Ascending aorta (tissue), 2 donors: ENCODE measurements at places on chromosomes 1 and 21.

DNA sequence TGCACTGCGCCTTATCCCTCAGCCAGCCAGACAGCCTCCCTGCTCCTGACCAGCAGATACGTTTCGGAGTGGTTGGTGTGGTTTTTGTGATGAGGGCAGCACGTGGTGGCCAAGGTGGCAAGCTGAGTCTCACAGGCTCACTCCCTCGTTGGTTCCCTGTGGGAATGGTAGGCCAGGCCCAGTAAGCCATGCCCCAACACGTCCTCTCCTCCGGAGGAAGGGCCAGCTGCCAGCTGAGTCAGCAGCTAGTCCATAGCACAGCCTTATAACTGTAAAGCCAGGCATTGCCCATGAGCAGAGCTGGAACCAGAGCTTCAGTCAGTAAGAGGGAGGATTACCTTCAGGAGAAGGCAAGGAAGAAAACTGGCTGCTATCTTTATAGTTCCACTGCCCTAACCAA, 29.5 kb downstream of the SZRD1 start:
- peaks cover 3% of the 10 kb centered on the region for H3K4me1 ChIP-seq
- H3K4me3 ChIP-seq = no peak overlapping the region
- H3K27me3 ChIP-seq = no peaks in the 10 kb centered on the region

GRCh38 chr1:200306944-200307754, 102.7 kb downstream of the ZNF281 start:
- H3K4me3 ChIP-seq = no peak overlapping the region
- DNase-seq = no peak
- no peaks in the 10 kb centered on the region for H3K36me3 ChIP-seq
- H3K4me1 ChIP-seq = no peaks in the 10 kb centered on the region
- H3K27ac ChIP-seq = no peak overlapping the region

DNA sequence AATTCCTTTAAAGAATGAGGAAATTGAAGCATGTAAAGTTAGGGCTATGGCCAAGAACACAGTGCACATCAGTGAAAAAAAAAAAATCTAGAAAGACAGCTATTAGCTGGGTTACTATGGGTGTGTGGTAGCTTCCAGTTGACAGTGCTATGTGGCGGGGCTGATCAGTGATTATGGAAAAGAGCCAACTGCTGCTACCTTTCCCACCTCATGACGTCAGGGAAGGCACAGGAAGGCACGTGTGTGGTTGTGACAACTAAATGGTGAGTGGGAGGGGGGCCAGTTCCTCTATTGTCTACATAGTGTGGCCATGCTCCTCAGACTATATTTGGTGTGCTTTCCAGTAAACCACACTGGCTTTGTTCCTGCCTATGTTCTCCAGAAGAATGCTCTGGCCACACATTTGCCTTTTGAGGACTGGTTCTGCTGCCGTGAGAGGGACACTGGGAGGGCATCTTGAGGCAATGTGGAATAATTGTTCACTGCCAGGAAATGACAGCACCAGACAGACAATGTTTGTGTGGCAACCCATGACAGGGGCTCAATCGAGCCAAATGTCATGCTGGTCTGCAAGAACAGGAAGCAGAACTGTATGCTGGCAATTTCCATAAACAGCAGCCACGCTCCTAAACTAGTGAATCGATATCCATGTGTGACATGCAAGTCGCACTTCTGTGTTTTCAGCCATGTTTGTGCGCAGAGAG, 3.0 kb upstream of the SDE2 start:
- H3K27me3 ChIP-seq = no peaks in the 10 kb centered on the region
- H3K36me3 ChIP-seq = no peaks in the 10 kb centered on the region
- DNase-seq = peak; percentile 88
- peak overlapping the region; percentile 50 for H3K27ac ChIP-seq
- H3K4me3 ChIP-seq = no peak overlapping the region

GRCh38 chr1:228429698-228430097, 13.0 kb upstream of the TRIM17 start:
- no peaks in the 10 kb centered on the region for H3K4me1 ChIP-seq
- no peaks in the 10 kb centered on the region for H3K27me3 ChIP-seq
- no peaks in the 10 kb centered on the region for H3K36me3 ChIP-seq
- H3K27ac ChIP-seq = no peak overlapping the region
- no peak for DNase-seq
- H3K4me3 ChIP-seq = no peak overlapping the region

DNA sequence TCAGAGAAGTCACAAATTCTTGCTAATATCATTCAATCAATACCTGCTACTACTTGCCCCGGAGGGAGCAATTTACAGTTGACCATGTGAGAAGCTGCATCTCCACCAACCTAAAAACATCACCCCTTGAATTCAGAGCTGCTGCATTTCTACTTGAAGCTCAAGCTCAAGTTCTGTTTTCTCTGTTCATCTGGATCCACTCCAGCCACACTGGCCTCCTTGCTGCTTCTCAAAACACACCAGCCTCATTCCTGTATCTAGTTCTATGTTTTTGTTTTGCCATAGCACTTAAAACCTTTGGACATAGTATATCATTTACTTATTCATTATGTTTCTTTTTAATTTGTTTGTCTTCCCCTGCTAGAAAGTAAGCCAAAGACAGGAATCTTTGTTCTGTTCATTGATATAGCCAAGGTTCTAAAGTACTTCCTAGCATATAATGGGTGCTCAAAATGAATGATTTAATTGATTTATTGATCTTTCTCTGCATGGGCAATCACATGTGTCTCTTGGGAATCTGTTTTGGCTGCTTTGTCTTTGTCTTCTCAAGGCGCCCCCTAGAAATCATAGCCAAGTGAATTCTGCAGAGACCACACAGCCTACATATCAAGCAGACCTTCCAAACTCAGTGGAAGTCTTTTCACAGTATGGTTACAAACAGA, 23.6 kb downstream of the SYF2 start:
- no peak overlapping the region for H3K4me3 ChIP-seq
- H3K4me1 ChIP-seq = no peaks in the 10 kb centered on the region

DNA sequence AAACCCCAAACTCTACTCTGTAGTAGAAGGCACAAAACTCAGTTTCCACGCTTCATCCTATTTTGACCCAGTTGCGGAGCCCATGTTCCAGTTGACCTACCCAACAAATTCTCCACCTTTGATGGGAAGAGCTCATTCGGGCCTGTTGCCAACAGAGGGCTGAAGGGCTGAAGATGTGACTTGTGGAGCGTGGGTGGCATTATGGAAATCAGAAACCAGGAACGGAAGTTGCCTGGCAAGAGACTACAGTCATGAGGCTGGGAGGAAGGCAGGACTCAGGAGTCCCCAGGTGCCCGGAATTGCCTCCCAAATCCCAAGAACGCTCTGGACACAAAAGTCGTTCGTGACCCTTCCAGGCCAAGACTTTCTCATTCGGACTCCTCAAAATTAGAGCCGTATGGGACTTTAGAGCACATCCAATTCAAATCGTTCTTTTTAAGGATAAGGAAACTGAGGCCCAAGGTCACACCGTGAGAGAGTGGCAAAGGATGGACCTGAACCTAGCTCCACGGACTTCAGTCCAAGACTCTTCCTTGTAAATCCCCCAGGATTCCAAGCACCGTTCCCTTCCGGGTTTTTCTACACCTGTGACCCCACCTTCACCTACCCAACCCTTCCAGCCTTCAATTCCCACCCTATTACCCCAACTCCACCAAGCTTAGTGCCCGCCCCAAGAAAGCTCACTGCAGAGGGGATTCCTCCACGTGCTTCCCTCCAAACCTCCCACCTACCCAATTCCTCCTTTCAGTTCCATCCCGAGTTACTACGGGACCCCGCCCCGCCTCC, 739 bp downstream of the SMG5 start:
- peak overlapping the region; percentile 88 for H3K4me3 ChIP-seq
- H3K36me3 ChIP-seq = peaks cover 12% of the 10 kb centered on the region
- peak overlapping the region; percentile 85 for H3K27ac ChIP-seq
- no peak for DNase-seq
- H3K4me1 ChIP-seq = peaks cover 13% of the 10 kb centered on the region

DNA sequence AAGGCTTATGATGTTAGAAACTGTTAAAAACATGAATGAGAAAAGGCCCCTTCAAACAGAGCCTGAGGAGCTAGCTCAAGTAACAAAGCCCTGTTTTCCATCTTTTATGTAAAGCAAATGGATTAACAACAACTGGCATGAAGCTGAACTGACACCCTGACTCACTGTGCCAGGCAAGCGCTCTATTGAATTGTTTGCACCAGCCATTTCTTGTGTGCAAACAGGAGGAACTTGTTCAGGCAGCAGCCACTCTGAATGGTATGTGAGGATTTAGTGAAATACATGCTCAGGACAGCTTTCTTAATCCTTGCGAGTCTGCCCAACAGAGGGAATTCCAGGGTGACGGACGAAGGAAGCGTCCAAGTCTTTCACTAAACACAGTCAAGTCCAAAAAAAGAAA, 291.1 kb upstream of the ADGRL2 start:
- no peaks in the 10 kb centered on the region for H3K36me3 ChIP-seq
- no peaks in the 10 kb centered on the region for H3K4me1 ChIP-seq
- DNase-seq = no peak
- no peak overlapping the region for H3K4me3 ChIP-seq

DNA sequence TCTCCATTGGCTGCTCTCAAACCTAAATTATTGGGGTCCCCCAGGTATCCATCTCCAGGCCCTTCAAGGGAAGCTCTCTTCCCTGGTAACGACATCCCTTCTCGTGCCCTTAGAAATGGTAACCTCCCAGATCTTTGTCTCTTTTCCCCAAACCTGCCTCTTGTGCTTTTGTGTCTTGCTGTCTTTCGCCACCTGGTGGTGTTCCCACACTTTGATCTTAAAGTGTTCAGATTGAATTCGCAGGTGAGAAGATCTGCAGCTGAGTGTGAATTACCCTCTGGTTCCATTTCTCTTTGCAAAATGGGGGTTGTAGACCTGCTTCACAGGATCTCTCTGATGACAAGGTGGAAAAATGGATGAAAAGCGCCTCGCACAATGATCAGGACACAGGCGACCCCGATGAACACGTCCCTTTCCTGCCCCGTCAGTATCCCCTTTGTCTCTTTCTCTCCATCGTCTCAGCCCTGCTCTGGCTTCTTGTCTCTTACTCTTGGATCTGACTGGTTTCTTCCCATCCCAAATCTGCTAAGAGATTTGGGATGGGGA, 53.1 kb downstream of the DOP1B start:
- no peaks in the 10 kb centered on the region for H3K27me3 ChIP-seq
- no peak overlapping the region for H3K27ac ChIP-seq
- no peak for DNase-seq
- H3K4me3 ChIP-seq = no peak overlapping the region
- H3K4me1 ChIP-seq = no peaks in the 10 kb centered on the region

DNA sequence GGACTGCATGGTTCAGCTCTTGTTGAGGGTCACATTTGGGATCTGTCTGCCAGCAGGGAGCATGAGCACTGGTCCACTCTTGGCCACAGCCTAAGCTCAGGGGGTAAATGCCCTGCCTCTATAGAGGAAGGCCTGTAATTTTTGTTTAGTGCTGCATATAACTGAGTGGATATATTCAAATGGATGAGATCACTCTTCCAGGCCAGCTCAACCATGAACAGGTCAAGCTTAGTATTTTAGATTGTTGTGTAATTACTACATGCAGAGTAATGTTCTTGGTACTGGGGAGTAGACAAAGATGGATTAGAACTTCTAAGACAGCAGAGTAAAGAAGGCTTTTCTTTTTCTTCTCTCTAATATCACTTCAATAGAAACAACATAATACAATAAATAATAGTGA, 376.9 kb downstream of the GPATCH2 start:
- no peak overlapping the region for H3K4me3 ChIP-seq
- no peak for DNase-seq

DNA sequence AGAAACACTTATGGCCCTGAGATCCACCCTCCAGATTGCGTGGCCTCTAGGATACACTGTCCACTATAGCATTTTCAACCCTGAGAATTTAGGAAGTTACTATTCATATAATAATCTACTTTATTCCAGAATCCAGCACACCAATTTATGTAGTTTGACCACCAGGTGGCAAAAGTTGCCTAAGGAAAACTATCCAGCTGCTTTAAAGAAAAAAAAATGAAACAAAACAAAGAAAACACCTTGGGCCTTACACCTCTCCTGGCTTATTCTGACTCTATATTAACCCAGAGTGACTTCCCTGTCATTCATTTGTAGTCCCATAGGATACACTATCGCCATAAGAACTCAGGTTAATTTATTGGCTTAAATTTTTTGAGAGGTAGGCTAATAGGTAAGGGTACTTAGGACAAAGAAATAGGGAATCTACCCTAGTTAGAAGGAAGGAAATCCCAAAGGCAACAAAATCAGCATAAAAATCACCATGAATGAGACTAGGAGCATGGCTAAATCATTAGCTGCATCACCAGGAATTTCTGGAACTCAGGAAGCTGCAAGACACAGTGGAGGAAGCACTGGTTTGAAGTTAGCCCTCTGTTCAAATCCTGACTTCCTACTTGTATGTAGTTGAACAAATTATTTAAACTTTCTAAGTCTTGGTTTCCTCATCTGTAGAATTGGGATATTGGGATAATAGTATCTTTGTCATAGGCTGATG, 107.5 kb downstream of the SPAG17 start:
- H3K27ac ChIP-seq = no peak overlapping the region
- H3K4me3 ChIP-seq = no peak overlapping the region
- no peaks in the 10 kb centered on the region for H3K27me3 ChIP-seq
- DNase-seq = no peak
- H3K4me1 ChIP-seq = no peaks in the 10 kb centered on the region

DNA sequence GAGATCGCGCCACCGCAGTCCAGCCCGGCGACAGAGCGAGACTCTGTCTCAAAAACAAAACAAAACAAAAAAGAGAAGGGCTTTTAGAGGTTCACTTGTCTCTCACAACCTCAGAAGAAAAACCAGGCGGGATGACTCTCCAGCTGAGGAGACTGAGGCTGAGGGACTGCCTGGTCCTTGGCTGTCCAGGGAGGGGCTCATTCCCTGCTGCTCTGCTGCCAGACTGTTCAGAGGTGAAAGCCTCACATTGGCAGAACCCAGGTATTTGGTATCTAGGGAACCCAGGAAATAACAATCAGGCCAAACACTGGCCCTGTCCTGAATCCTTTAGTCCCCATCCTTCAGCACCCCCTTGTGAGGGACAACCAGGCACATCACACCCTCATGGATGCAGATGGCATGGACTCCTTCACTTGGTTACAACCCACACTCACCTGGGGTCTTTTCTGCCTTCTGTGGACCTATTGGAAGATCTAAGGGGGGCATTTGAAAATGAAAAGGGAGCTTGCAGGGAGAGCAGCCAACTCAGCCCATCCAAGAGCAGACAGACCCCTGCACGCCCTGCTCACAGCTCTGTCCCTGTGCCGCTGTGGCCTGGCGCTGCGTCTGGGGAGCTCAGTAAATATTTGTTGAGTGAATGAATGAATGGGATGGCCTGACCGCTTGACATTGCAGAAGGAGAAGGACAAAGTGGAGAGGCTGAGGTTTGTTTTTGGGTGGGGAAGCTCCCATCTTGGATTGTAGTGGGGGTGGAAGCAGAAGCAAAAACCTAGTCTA, 33.4 kb downstream of the CD247 start:
- H3K27ac ChIP-seq = no peak overlapping the region
- DNase-seq = no peak
- no peaks in the 10 kb centered on the region for H3K36me3 ChIP-seq
- H3K27me3 ChIP-seq = no peaks in the 10 kb centered on the region
- H3K4me1 ChIP-seq = no peaks in the 10 kb centered on the region

GRCh38 chr1:172949096-172949495, 101.6 kb downstream of the TNFSF18 start:
- no peaks in the 10 kb centered on the region for H3K27me3 ChIP-seq
- H3K4me1 ChIP-seq = no peaks in the 10 kb centered on the region
- H3K27ac ChIP-seq = no peak overlapping the region
- no peak for DNase-seq
